ENCODE measurements at places on chromosomes 6 and 20.

DNA sequence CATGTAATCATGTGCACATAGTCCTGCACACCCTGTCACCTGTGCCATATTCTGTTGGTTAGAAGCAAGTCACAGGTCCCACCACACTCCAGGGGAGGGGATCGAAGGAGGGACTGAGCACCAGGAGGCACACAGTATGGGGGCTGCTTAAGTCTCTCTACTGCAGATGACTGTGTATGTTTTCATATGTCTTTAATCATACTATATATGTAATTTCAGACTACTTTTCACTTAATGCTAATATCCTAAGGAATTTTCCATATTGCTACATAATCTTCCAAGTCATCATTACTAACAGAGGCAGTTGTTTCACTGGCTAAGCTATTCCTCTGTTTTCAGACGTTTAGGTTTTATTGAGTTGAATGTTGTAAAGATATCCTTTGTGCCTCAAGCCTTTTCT lies 10.8 kb downstream of the EFCAB8 start:
- no peak for DNase-seq

GRCh38 chr6:112651239-112651638 lies 304.1 kb downstream of the RFPL4B start:
- DNase-seq: no peak

DNA sequence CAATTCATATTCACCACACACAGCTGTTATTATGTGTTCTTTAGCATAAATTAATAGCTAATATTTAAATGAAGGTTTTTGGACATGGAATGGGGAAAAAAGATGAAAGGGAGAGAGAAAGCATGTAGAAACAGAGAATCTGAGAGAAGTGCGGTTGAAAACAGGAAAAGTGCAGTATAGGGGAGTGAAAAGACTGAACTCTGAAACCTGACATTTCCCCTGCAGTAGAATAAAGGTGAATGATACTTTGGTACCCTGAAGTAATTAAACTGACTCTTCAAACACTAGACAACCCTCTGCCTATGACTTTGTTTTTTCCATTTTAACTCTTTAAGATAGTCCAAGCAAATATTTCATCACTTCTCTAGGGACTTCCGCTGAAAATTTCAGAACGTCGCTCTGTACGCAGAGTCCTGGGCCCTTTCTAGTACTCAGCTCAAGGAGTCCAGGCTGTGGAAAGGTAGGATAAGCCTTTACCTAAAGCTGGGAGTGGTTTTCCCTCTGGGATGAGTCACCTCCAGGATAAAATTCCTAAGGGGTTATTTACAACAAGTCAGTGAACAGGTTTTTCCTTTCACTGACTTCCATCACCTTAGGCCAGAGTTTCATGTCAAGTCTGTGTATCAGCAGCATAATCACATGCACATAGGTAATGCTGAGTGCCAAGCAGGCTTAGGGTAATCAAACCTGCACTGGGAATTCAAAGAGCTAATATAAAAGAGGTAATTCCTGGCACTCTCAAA lies 614.5 kb downstream of the PKHD1 start:
- DNase-seq: peak; percentile 82

GRCh38 chr6:40586369-40587201 lies 579 bp downstream of the LRFN2 start:
- DNase-seq: no peak

DNA sequence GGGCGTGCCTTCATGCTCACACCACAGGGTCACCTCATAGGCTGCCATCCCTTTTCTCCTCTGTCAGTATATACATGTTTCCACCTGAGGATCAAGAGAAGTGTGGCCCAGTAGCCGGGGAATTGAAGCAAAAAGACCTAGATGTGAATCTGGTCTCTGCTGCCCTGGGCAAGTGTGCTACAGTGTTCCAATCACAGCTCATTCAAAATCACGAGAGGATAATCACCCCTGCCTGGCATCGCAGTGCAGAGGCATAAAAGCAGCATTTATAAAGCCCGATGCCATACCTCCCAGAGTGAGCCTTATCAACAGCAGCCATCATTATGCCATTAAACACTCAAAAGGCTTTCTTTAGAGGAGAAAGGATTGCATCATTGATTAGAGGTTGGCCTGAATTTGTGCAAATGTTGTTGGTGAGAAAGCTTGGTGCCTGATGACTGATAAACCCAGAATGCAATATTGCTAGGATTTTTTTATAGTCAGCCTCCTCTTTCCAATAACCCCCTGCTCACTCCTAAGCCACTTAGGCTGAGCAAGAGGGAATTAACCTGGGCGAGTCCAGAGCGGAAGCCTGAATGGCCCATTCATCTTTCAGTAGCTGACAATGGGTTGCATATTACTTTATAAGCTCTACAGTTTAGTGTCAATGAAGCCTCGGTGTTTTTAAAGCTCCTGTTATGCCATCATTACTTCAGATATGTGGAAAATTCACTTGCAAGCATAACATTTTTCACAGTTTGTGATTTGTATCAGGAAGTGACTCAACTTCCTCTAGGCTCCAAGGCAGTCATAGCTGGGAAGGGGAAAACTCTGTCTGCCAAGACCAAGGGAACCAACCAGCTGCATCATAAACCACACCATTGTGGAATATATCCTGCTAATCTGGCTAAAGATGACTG lies 92.5 kb upstream of the NXT1 start:
- DNase-seq: peak; percentile 87

DNA sequence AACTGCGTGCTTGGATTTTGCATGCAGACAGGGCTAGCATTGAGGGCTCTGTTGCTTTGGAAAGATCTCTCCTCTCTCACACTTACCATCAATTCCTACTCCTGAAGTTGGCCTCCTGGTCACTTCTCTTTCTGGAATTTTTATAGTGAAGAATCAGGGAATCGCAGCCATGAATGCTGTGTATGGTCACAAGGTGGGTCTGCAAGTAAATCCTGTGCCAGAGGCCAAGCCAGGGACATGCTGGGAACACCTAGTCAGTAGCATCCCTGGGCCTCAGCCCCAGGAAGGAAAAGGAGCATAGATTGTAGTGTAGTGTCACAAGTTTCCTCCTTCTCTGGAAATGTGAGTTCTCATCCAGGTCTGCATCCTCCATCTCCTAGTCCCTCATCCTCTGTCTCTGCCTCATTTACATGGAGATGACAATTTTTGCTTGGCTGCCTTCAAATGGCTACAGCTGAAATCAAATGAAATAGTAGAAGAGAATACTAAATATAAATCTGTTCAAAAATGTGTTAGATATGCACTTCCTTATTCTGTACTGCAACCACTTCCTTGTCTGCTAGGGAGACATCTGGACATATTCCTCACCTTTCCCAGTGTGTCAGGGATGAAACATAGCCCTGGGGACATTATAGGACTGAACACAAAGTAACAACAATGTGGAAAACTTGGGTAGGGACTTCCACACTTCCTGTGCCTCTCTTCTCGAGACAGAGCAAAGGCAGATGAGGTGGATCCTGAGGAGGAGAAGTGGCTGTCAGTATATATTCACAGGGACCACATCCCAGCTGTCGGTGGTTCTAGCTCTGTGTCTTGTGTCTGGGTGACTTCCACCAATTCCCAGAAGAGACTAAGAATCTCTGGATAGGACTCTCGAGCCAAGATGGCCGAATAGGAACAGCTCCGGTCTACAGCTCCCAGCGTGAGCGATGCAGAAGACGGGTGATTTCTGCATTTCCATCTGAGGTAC lies 17.0 kb downstream of the CST9 start:
- DNase-seq: peak; percentile 39

DNA sequence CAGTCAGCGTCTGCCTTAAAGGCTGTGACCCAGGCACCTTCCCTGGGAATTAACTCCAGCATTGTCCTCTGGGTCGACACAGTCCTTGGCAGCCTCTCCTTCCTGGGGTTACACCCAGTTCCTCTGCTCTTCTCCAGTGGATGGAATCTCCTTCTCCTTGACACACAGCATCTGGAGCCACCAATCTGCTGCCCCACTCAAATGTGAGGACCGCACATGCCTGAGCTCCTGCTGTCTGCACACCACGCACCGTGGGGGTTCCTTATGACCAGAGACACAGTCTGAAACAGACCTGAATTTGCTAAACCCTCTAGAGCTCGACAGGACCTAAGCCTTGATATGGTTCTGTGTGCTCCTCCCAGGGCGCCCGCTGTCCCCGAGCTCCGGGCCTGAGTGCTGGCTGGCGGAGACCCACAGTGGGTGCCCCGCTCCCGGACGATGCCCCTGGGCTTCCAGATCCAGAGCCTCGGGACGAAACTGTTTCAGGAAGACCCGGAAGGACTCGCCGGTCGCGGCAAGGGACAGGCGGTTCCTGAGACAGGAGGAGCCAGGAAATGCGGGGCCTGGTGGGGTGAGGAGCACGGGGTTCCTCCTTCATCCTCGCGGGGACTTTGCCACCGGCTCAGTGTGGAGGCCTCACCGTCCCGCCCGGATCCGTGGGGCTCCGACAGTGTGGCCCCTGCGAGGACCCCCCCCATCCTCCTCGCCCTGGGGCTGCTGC lies 2.5 kb upstream of the RAET1G start:
- DNase-seq: peak; percentile 17

GRCh38 chr6:123962508-123962907 lies 158.8 kb downstream of the NKAIN2 start:
- peak; percentile 78 for DNase-seq

- peak; percentile 23 for DNase-seq
Observed at GRCh38 chr6:39218868-39219567, 10.3 kb downstream of the KCNK5 start.

DNA sequence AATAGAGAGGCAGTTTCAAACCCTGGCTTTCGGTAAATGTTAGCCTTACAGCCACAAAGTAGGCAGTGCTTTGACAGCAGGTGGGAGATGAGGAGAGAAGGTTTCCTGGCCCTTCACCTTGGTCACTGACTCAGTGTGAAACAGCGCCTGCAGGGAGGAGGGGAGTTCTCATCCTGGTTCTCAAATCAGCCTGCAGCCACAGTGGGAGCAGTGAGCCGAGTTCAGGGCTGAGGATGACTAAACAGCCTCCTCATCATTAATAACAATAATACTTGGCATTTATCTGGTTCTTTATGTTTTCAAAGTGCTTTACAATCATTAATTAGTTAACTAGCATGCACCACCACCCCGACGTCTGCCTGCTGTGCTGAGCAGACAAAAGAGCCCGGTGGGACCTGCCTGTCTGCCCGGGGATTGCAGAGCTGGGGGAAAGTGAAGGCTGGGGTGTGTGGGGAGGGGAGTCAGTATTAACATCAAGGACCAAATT lies 59.6 kb downstream of the PRDM1 start:
- peak; percentile 80 for DNase-seq

DNA sequence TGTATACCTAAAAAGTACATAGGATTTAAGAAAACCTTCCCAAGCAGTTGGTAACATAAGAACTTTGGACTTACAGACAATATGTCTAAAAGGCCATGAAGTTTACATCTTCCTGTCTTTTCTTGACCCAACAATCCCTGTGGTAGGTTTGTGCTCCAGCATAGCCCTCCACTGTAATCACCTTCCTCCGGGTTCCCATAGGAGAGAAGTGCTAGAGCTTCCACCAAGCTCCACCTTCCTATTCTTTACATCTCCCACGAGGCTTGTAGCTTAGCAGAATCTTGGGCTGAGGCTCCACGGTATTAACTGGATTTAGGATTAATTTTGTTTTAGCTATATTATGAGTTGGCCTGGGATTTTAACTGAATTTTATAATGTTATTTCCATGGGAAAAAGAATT lies 23.3 kb downstream of the ADGRG6 start:
- no peak for DNase-seq

GRCh38 chr20:2332711-2333110 lies 36.9 kb downstream of the TGM3 start:
- no peak for DNase-seq

- DNase-seq: no peak
Observed at GRCh38 chr6:43966374-43966658, 160.9 kb downstream of the MRPL14 start.

- DNase-seq: peak; percentile 75
Observed at GRCh38 chr6:132715204-132715603, 1.3 kb upstream of the VNN1 start.

DNA sequence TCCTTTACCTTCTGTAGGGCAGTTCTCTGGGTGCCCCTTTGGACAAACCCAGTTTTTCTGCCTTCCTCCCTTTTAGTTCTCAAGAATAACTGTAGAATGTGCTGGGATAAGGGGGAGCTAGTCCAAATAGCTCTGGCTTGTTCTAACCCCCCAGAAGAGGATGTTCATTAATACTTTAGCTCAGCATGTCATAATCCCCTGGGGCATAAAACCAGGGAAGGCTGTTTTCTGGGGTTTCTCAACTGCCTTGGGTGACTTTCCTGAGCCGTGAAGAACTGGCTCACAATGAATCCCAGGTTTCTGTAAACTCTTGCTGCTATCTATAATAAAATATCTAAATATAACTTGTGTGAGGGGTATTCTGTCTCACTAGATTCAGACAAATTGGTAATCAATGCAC lies 44.5 kb upstream of the RNF217 start:
- DNase-seq: no peak

- peak; percentile 56 for DNase-seq
Observed at GRCh38 chr6:138001750-138002349, 105.4 kb downstream of the PERP start.

- DNase-seq: no peak
Observed at GRCh38 chr6:168540713-168541291, 99.8 kb downstream of the SMOC2 start.

DNA sequence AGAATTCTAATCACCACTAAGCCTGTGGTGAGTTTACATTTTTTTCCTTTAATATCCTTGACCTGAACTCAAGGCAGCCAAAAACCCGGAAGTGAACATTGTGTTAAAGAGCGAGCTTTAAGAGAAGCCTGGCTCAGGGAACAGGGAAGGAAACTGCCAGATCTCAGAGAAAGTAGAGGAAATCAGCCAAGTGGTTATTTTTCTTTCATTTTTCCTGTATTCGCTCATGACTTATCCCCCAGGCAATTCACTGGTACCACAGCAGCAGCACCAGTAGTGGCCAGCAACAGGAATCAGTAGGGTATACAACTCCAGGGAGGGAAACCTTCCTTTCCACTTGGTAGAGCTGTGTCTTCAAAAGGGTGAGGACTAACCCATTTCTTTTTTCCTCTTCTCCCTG lies 89.6 kb upstream of the HMGCLL1 start:
- no peak for DNase-seq

DNA sequence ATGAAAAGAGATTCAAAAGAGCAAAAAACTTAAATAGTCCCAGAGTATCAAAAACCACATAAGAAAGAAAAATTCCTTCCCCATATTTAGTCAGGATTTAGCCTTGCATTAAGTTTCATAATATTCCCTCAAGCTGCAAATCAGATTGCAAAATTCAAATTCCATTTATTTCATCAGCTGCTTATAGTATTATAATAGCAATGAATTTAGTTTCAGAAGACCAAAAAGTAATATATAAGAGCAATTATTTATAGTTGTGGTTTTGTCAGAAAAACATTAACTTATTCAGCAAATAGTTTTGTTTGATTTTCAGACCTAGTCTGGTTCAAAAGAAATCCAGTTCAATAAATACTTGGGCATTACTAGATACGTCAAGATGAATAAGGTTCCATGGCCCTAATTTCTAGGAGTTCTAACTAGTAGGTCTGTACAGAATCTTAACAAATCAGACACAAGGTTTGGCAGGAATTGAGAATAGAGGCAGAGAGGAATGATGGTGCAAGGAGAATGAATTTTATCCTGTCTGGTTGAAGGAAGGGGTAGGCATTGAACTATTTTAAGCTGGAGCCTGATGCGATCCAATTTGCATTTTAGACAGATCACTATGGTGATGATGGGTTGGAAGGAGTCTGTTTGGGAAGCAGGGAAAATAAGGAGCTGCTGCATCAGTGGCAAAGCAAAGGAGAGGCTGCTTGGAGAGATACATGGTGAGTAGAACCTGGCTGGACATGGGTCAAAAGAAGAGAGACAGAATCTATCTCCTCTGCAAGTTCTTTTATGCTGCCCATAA lies 163.9 kb upstream of the STXBP5 start:
- DNase-seq: no peak
